ENCODE measurements at places on chromosomes 5 and 9.

- peak; percentile 35 for DNase-seq
Measured at GRCh38 chr9:87498046-87498810, 561 bp downstream of the DAPK1 start.

- DNase-seq: no peak
Measured at GRCh38 chr5:97026721-97027120, 90.8 kb downstream of the LNPEP start.

GRCh38 chr9:130537346-130538050 lies 41.9 kb upstream of the FUBP3 start:
- no peak for DNase-seq

- no peak for DNase-seq
Measured at GRCh38 chr5:141677415-141677814, 4.6 kb downstream of the ARAP3 start.

- DNase-seq: no peak
Measured at GRCh38 chr9:129334105-129334935, 156.3 kb upstream of the IER5L start.

DNA sequence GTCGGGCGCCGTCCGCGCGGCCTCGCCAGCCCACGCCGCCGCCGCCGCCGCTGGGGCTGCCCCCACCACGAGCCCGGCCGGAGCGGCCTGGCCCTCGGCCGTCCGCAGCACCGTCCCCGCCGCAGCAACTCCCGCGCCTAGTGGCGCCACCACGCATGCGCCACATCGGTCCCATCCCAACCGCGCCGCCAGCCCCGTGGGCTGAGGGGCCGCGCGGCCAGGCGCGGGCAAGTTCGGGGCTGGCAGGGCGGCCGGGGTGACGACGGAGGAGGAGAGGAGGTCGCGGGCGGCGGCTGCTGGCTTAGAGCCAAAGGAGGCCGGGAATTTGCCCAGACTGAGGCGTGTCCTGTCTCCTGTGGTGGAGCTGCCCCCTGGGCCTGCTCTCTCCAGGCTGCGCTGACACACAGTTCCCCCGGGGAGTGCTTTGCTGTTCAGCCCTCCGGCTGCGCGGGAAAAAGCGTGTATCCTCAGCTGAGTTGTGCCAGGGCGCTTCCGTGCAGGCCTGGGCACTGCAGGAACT lies at the start of gene TUSC1:
TSS of gene TUSC1 (minus strand) at position 298 of the 520 bp plus-strand sequence. CDS start at position 166, 132 bp downstream.
- peak; percentile 35 for DNase-seq

Data from cortex of kidney (tissue), 1 donor.